ENCODE measurements at places on chromosomes 6 and 20.
A peak's percentile ranks its signal among the peaks of the same experiment; 100 is the strongest.

DNA sequence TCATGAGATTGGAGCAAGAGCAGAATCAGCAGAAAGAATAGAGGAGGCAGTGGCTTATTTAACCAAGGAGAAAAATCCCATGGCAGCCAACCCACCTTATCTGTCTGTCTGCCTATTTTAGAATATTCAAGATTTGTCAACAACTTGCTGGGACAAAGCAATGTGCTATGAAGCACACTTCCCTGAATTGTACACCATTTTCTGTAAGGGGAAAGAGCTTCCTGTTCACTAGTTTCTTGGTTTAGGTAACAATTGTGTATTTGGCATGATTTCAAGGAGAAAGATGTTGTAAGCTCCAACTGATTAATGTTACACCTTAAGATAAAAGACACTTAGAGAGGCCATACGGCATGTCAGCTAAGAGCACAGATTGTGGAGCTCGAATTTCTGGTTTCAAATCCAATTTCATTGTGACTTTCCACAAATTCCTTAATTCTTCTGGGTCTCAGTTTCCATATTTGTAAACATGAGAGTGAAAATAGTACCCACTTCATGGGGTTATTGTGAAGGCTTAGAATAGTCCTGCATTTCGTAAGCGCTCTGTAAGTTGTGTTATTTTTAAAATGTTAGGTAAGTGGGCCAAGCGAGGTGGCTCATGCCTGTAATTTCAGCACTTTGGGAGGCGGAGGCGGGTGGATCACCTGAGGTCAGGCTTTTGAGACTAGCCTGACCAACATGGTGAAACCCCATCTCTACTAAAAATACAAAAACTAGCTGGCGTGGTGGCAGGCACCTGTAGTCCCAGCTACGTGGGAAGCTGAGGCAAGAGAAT, 4.8 kb upstream of the MUC22 start:
- no peak for DNase-seq

GRCh38 chr6:119655124-119655523, 305.6 kb upstream of the MAN1A1 start:
- DNase-seq, result no peak

GRCh38 chr6:27814665-27815424, 97.4 kb downstream of the OR2B2 start:
- DNase-seq, result peak; percentile 75

- DNase-seq, result no peak
Measured at GRCh38 chr6:53287336-53288225, 61.2 kb downstream of the ELOVL5 start.

DNA sequence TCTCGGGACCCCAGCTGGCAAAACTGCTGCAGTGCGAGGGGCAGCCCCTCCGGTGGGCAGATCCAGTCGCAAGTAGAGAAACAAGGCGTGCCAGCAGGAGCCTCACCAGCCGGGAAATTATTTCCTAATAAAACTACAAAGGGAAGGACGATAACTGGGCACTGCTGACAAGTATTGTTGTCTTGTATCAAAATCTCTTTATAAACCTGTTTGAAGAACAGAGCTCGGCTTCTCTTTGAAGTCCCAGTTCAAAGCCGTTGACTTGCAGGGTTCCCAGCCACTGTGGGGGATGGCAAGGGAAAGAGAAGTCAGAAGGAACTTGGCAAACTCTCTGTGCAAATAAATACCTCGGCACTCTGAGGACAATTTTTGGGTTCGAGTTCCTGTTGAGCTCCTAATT, 504.5 kb downstream of the CD83 start:
- DNase-seq, result no peak

GRCh38 chr6:84028350-84028749, 5.2 kb upstream of the MRAP2 start:
- DNase-seq, result no peak

DNA sequence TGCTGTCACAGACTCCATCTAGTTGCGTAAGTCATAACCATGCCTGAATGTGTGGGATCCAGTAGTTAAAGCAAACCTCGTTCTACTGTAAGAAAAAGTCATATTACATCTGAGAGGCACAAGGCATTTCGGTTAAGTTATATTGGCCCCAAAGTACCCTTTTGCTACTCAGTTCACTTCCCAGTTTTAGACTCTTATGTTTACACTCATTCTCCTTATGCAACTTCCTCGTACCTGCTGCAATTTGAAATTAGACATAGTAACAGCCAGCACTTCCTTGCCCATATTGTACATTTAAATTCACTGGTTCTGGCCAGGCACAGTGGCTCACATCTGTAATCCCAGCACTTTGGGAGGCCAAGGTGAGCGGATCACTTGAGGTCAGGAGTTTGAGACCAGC, 37.0 kb downstream of the PEX7 start:
- no peak for DNase-seq

DNA sequence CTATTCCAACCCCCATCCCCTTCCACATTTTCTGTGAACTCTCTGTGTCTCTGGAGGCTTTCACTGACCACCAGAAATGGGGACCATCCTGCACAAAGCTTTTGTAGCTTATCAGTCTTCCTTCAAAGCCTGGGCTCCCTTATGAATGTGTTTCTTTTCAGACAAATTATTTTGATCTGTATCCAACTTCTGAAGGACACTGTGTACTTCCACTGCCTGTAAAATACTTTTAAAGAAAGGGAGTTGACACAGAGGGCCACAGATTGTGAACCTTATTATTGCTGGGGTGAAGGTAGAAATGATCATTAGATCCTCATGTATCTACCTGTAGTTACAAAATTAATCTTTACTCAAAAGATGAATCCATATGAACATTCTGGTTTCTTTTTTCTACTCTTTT, 135.6 kb downstream of the CARMIL1 start:
- DNase-seq, result no peak

All from SK-N-SH (cell line).